KBM-7 (cell line): ENCODE measurements at places on chromosomes 7 and 10.
A peak's percentile ranks its signal among the peaks of the same experiment; 100 is the strongest.

DNA sequence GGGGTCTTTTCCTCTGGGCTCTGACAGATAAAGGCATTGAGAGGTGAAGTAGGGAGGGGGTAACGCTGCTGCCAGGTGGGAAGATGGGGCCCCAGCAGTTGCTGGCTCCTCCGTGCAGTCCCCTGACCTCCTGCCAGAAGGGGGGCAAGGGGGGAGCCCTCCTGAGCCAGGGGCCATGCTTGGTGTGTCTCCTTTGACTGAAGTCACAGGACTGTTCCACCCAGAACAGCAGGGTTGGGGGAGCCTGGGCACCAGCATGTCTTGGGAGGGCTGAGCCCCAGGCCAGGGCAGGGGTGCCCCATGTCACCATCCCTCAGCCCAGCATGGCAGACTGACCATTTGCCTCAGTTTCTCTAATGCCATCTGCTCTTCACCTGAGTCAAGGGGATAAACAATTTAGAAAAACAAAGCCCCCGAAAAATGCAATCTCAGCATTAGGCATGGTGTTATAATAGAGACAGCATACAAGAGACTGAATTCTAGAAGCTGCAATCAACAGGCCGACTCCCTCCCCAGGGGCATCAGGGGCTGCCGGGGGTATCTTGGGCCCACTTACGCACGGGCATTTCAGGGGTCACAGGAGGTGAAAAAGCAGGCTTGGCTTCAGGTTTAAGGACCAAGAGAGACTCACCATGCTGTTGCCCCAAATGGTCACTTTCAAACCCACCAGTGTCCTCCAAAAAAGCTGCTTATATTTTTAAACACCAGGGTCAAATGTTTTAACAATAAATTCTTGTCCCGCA lies 108.6 kb upstream of the GPR26 start:
- DNase-seq = no peak

DNA sequence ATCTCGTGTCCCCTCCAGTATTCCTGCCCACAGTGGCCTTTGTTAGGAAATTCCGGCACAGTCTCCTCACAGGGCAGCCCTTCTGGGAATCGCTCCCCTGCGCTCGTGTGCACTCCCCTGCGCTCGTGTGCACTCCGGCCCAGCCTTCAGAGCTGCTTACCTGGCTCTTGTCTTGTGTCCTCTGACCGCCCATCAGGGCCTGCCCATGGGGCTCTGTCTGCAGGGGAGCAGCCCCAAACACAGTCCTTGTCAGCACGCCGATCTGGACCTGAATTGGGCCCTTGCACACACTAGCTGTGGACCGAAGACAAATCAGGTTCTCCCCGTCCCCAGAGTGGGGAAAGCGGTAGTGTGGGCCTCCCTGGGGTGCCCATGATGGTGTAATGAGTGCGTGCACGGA lies 179.4 kb downstream of the CUX1 start:
- DNase-seq = no peak

DNA sequence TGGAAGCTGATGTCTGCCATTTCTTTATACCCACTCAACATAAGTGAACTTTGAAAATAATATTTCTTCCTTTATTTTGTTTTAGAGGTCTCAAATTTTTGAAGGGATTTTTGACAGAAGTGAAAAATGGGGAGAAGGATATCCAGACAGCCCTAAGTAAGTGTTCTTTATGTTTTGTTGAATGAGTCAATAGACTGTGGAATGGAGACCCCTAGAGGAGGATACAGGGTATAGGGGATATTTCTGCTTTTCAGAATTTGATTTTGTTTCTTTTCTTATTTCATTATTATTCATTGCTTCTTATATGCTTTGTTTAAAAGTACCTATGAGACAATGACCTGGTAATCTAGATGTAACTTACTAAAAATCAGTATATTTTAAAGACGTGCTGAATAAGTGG lies 34.4 kb downstream of the PLEKHA8 start:
- peak; percentile 53 for DNase-seq

GRCh38 chr7:99409806-99410205 lies 1.0 kb downstream of the BUD31 start:
- peak; percentile 32 for DNase-seq

GRCh38 chr10:59362144-59362958 lies at the start of gene FAM13C:
TSS of gene FAM13C (minus strand) at chr10:59362549. CDS start at chr10:59362460, 89 bp downstream.
- DNase-seq = peak; percentile 26

DNA sequence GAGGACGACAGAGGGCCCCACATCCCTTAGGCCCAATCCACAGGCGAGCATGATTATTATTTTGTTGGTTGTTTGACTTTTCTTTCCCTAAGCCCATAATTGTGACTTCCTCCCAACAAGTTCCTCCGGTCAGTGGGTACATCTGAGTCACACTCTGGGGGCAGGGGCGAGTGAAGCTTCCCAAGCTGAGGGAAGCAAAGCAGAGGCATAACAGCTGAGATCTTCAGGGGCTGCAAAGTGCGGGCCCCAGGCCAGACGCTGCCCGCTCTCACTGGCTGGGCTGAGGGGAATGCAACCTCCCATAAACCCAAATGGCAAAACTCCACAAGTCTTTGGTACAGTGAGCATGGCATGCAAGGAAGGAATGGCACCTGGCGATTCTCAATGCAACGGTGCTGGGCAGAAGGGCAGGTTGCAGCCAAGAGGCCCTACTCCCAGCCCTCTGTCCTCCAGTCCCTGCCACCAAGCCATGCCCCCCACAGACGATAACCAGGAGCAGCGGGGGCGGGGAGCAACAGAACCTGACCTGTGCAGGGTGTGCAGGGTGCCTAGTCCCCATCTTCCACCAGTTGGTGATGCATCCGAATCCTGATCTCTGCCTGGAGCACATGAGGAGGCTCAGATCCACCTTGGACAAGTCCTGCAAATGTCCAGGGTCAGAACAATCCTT lies 25.3 kb downstream of the TNS3 start:
- no peak for DNase-seq

DNA sequence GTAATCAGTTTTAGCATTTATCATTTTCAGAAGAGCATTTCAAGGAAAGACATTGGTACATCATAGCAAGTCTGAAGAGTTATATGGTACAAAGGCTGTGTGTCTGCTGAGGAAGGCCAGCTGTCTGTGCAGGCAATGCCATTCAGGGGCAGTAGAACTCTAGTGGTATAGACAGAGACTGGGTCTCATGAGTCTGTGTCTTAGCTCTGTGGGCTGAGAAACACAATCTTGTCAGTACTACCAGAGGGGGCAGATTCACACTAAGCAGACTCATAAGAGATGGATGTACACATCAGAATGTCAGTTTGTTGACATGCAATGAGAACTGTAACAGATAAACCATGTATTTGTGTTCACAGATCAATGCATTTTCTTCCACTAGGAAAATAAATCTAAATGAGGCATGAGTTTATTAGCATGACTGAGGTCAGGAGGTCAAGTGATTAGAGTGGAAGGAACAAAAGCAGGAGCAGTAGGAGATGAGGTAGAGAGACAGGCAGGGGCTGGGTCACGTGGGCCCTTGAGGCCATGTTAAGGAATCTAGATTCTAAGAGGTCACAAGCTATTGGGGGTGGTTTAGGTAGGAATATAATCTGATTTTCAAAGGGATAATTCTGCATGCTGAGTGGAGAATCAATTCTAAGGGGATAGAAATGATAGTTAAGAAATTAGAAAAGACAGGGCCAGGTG lies 7.5 kb upstream of the GGCT start:
- no peak for DNase-seq

GRCh38 chr7:7122701-7123281 lies 59.6 kb upstream of the C1GALT1 start:
- DNase-seq = no peak

GRCh38 chr10:52818019-52818418 lies 45.4 kb upstream of the MBL2 start:
- peak; percentile 42 for DNase-seq

DNA sequence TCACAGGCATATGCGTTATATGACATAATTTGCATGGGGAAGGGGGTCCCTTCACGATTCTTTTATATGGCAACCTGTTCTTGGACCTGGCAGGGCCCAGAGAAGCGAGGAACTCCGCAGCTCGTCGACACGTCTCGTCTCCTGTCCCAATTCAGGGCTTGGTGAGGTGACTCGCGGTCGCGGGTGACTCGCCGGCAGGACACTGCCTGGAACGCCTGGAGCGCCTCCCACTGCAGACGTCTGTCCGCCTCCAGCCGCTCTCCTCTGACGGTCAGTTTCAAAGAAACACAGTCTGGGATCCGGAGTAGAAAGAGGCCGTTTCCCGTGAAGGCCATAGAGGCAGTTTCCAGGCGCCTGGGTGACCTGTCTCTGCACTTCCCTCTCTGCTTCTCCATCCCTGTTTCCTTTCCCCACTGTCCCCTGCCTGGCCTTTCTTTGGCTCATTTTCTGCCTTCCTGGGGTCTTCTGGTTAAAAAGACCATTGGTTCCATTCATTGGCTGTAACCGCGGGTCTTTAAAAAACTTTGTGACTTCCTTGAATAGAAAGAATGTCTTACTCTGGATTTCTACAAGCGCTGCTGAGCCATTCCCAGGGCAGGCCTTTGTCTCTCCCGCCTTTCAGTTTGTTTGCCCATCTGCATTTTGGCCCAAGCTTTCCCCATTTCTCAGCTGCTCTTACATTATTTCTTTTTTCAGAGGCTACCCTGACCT lies 1.2 kb downstream of the UPP1 start:
- no peak for DNase-seq

GRCh38 chr10:5511885-5512280 lies 12.5 kb upstream of the CALML5 start:
- no peak for DNase-seq

- no peak for DNase-seq
Observed at GRCh38 chr10:10996966-10997620, 20.6 kb upstream of the CELF2 start.

DNA sequence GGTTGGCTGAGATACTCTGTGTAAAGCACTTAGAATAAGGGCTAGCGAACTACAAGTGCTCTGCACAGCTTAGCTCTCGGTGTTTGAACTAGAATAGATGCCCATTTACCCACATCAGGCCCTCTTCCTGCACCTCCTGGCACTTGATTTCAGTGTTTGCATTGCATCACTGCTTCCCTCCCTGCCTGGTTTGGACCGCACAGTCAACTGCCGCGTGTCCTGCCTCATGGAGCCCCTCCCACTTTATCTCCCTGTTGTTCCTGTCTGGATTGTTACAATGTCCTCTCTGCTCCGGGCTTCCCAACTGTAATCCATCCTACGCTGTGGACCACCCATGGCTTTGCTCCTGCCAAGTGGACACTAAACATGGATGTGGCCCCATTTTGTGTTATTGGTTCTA lies 2.3 kb downstream of the FAM107B start:
- no peak for DNase-seq

DNA sequence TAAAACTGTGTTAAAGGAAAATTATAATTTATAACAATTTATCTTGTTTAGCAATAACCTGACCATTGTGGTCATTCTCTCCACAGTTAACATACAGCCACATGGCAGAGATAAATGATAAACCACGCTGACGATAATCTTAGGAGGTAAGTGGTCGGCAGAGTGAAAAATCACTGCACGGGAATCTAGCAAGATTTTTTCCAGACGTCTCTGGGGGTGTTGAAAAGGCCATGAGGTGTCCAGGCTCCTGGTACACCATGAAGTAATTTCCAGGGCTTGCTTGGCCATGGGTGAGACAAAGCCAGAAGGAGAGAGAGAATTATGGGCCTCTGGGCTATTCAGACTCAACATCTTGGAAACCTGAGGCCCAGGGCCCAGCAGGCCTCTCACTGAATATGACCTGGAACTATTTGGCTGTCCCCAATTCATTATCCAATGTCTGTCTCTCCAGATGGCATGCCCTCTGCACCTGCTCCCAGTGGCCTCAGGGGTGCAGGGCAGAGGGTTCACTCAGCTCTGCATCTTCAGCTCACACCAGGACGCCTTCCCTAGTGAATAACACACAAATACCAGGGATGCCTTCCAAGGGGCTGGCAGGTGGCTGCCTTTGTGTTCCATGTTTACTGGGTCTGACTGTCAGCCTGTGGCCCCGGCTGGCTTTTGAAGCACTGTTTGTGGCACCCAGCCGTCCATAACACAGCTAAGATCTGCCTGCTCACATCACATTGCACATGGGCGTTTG lies 590.4 kb upstream of the PFKP start:
- DNase-seq = no peak

- DNase-seq = no peak
Observed at GRCh38 chr10:27745732-27746396, at the start of gene MKX. TSS of gene MKX (minus strand) at chr10:27745819. CDS start at chr10:27743415, 2,404 bp downstream.

DNA sequence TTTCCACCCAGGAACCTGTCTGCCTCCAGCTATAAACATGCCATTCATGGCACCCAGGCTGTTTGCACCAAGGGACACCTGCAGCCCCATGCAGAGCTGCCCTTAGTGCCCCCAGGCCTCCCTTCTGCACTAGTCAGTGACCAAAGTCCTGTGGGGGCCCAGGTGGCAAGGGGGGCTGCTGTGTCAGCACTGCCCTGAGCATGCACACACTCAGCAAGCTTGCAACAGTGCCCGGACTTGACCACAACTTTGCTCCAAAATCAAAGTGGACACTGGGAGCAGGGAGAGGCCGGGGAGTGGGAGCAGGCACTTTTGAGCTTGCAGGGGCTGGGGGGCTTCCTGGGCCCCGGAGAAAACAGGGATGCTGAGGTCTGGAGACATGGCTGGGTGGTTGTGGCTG lies 192.9 kb upstream of the MBL2 start:
- DNase-seq = no peak

GRCh38 chr10:88879534-88880281 lies at the start of gene STAMBPL1:
TSS of gene STAMBPL1 (plus strand) at chr10:88880245. CDS start at chr10:88901709, 21,464 bp downstream.
- peak; percentile 79 for DNase-seq

GRCh38 chr10:119413093-119413453 lies 129.4 kb downstream of the RGS10 start:
- DNase-seq = no peak

DNA sequence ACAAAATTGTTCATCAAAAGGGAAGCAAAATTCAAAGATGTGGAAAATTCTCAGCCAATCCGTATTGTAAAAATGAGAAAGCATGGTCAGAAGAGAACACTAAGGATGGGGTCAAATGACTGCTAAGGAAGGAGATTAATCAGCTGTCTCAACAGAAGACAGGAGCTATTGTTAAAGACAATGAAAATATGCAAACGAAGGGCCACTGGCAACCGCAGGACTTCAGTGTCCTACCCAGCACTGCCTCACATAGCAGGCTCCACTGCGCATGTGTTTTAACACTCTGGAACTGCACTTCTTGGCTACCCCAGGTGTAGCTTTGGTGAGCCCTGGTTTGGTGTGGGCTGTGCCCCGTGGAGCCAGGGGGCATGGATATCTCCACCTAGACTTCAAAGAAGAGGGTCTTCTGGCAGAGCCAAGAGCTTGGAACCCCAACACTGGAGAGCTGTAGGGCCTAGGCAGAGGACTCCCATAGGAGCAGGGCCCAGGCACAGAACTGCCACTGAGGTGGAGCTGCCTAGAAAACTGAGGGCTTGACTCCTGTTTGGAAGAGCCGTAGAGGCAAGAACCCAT lies 176.2 kb upstream of the GDF10 start:
- no peak for DNase-seq

- no peak for DNase-seq
Observed at GRCh38 chr10:123301077-123301857, 147.1 kb downstream of the BUB3 start.

- peak; percentile 52 for DNase-seq
Observed at GRCh38 chr10:99329554-99330346, 594 bp downstream of the CNNM1 start.

GRCh38 chr10:122530177-122530576 lies 30.4 kb upstream of the DMBT1 start:
- DNase-seq = no peak

GRCh38 chr7:143042159-143042789 lies 9.9 kb upstream of the OR6V1 start:
- DNase-seq = no peak
